Stimulated activated CD8-positive, alpha-beta memory T cell treated with anti-CD3 and anti-CD28 coated beads, Interleukin-7, amount 100 ng/mL, for 24 hours (primary cell): ENCODE measurements at places on chromosomes 7 and 10.

DNA sequence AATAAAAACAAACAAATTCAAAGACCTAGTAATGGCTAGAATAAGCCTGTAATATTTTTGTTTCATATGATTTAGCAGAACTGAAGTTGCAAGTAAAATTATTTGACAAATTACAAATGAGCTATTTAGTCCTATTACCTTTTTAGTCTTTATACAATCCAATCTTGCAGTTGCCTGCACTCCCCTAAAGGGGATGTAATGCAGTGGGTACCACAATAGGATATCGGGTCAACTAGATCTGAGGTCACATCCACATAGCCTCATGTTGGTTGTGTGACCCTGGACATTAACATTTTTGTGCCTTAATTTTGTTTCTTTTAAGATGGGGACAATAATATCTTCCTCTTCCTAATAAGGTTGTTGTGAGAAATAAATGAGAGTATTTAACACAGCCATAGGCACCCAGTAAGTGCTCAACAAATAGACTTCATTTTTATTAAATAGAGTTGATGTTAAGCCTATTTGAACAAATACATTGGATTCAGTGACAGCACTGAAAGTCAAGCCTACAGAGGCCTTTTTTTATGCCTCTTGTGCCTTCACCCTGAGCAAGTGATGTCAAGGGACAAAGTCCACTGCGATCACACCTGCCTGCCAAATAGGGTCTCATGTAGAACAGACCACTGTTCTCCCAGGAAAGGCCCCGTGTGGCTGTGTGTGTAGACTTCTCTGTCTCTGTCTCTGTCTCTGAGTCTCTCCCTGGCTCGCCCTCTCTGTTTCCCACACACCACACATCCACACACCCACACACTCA lies 124.8 kb downstream of the EVX1 start:
- no peak for DNase-seq

GRCh38 chr7:149824301-149824741 lies 13.9 kb upstream of the ZNF862 start:
- no peak for DNase-seq

DNA sequence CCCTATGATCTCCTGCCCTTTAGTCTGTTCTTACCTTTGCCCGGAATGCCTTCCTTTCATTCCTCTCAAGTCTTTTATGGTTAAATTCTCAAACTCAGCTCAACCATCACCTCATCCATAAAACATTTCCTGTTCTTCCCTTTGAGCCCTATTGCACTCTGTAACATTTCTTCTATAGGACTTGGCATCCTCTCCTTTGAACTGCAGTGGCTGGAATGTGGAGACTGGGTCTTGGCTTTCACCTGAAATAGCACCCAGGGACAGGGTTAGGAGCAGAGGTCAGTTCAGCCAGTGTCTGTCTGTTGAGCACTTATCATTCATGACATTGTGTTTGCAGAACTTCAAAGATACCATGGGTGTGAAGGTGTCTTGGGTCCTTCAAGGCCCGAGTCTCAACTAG lies 7.2 kb downstream of the NFE2L3 start:
- DNase-seq, result no peak

- DNase-seq, result no peak
Measured at GRCh38 chr7:29414216-29414615, 149.4 kb upstream of the PRR15 start.

- DNase-seq, result no peak
Measured at GRCh38 chr7:124645704-124646103, 119.9 kb downstream of the GPR37 start.

GRCh38 chr10:13311177-13311575 lies 11.3 kb upstream of the PHYH start:
- DNase-seq, result no peak

DNA sequence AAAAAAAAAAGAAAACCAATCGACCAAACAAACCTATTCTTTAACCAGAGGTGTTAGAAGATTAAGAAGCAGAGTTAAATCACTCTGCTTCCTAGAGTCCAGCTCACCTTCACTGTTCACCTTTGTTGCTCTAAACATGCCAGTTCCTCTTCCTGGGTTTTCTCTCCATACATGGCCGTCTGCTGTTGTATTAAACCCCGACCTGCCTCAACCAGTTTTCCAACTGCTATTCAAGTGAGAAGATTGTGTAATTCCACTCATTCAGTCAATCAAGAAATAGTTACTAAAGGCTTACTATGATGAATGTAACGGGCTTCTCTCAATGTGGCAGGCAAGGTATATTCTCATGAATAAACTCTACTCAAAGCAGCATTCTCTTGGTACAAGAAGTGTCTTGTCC lies 8.8 kb downstream of the AASS start:
- no peak for DNase-seq

- peak; percentile 81 for DNase-seq
Measured at GRCh38 chr10:6050801-6051445, 11.2 kb downstream of the IL2RA start.

GRCh38 chr10:102140913-102141540 lies 8.2 kb downstream of the PPRC1 start:
- no peak for DNase-seq

DNA sequence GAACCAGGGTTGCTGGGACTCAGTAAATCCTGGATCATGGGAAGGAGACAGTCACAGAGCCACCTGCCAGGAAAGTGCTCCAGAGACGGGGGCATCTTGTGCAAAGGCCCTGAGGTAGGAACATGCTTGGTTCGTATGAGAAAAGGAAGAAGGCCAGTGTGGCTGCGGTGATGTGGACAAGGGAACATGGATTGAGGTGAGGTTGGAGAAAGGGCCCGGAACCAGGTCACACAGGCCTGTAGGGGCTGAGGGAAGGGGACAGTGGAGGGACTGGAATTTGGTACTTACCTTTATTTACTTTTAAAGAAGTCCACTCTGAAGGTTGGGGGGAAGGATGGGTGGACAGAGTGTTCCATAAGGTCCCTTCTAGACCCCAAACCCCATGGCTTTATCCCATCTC lies 32.9 kb upstream of the CXCL12 start:
- DNase-seq, result no peak

- DNase-seq, result no peak
Measured at GRCh38 chr7:132751244-132751647, 175.0 kb upstream of the PLXNA4 start.

DNA sequence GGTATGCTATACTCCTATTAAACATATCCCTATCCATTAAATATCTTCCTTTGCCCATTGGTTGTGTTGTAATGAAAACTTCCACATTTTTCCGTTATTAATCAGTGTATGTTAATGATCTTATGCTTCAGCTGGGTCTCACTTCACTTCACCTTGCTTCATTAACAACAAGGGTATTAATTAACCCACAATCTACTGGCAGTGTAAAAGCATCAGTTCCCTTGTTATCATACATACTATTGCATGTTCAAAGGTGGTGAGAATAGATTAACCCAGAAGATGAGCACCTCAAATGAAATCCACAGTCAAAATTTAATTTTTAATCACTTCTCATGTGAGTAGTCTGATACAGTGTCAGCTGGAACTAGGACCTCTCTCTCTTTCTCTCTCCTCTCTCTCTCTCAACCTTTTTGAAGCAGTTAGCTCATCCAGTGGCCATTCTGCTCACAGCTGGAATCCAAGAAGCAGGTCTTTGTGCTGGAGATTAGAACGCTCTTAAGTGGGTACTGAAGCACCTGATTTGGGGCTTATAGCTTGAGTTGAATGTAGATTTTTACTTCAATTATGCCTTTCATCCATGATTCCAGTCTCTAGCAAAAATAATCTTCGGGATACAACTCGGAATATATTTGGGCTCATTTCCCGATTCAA lies 172.3 kb downstream of the RAPGEF5 start:
- no peak for DNase-seq

DNA sequence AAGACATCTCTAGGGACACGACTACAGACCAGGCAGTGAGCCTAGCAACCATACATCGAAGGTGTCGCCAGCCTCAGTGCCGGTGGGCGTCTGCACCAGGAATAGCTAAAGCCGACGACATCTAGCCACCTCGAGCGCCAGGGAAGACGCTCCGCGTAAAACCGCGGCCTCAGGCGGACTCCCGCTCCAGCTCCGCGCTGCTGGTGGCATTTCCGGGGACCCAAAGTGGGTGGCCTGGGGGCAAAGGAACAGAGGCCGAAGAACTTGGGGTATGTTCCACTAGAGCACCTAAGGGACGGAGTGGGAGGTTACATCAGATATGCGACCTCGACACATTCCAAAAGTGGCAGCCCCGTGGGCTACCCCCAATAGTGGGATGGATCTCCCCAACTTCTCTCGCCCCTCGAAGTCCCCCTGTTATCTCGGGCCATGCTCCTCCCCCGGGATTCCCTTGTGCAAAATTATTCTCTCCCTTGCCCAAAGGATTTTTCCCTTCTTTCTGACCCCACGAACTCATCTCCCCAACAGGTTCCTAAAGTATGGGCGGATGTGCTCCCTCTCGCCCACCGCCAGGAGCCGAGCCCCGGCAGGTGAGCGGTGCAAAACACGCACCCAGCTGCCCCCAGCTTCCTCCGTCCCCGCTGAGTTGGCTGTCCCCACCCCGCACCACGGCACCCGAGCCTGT lies 1.2 kb downstream of the KCNMA1 start:
- DNase-seq, result no peak

GRCh38 chr7:156703773-156704482 lies 63.4 kb downstream of the RNF32 start:
- no peak for DNase-seq

- no peak for DNase-seq
Measured at GRCh38 chr7:137328373-137329120, 15.0 kb downstream of the PTN start.

DNA sequence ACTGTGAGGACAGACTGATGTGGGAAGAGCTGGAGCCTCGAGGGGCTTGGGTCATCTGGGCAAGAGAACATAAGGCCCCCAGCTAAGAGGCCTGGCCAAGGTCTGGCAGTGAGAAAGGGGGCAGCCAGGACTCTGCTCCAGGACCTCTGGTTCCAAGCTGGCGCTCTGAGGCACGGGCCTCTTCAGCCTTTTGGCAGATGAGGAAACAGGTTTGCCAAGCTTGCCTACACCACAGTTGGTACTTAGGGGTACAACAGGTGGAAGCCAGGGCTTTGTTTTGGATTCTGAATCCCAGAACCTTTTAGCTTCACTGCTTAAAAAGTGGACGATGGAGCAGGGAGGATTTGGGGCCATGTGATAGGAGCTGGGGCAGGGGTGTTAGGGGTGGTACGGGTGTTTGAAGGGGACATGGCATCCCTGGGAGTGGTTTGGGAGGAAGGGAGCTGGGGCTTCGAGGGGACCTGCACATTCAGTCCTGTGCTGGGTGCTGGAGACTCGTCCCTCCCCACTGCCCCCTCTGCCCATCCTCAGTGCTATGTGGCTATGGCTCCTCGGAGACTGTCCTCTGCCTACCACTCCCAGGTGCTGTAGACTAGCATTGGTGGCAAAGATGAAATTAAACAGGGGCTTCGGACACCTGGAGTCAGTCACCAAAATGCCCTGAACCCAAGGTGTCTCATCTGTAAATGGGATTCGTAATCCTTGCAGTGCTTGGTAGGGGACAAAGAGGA lies 30.3 kb downstream of the ZNF775 start:
- no peak for DNase-seq

DNA sequence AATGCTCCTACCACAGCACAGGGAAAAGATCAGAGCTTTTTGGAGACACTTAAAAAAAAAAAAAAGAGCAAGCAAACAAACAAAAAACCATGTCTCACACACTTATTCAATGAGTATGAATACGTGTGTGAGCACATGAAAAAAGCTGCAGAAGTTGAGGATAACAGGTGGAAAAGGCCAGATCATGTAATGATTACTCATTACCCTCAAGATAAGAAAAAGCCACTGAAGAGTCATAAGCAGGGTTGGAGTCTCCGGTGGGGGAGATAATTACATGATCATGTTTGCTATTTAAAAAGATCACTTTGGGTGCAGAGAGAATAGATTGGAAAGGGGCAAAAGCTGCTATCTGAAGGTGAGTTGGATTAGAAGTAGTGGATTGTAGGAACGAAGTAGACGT lies 77.0 kb downstream of the POU6F2 start:
- no peak for DNase-seq

GRCh38 chr7:96306385-96307125 lies 15.3 kb downstream of the SLC25A13 start:
- DNase-seq, result no peak

DNA sequence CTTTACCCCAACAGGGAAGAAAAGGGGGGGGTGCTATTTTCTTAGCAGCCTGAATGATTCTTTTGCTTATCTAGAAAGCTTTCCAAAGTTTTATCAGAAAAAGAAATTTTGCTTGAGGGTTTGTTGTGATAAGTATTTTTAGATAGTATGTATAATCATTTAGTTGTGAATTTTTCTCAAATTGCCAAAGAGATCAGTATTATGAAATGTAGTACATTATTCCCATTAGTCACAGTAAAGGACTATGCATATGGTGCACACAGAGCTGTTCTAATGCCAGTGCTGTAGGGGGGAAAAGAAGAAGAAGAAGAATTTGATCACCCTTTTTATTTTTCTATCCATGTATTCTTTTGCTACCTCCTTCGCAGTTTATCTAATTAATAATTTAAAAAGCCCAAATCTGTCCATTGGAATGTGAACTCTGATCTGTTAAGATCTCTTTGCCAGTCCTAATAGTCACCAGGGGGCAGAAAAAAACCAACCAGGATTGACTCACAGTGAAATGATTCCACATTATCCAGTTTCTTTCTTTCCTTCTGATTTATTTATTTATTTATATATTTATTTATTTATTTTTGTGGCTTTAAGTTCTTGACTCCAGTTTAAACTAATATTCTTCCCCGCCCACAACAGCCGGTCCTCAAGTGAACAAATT lies 4.7 kb downstream of the RBM20 start:
- DNase-seq, result no peak

- DNase-seq, result no peak
Measured at GRCh38 chr7:88337572-88337971, 30.9 kb upstream of the STEAP4 start.

DNA sequence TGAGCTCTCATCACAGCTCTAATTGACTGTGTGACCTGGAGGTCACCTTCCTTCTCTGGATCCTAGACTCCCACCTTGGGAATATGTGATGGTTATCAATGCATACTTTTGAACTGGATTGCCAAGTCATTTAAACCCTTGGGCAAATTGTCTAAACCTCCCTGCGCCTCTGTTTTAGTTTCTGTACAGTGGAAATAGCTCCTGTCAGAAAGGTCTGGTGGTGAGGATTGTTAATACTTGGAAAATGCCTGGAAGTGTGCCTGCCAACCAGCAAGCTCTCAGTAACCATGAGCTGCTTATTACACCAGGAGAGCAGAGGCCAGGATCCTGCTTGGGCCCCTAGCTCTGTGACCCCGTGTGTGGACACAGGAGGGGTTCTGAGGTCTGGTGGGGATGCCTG lies 108.7 kb upstream of the PPIF start:
- DNase-seq, result no peak

GRCh38 chr10:31754803-31755624 lies 173.6 kb downstream of the ARHGAP12 start:
- DNase-seq, result no peak

DNA sequence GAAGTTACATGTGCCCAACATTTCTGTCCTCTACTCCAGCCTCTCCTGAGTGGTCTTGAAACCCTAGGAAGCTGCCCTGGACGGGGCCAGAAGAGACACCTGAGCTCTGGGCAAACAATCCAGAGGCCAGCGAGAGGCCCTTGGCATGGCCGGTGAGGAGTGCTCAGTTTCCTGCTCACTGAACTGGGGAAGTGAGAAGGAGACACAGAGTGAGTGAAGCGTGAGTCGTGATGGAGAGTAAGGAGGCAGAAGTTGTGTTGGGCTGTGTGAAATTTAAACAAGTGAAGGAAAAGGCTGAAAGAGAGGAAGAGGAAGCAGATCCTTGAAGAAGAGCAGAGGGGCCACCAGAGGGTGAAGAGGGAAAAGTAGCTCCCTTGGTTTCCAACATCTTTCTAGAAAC lies 73.2 kb downstream of the WNT2 start:
- DNase-seq, result no peak
